ENCODE measurements at places on chromosomes 16 and 17.

DNA sequence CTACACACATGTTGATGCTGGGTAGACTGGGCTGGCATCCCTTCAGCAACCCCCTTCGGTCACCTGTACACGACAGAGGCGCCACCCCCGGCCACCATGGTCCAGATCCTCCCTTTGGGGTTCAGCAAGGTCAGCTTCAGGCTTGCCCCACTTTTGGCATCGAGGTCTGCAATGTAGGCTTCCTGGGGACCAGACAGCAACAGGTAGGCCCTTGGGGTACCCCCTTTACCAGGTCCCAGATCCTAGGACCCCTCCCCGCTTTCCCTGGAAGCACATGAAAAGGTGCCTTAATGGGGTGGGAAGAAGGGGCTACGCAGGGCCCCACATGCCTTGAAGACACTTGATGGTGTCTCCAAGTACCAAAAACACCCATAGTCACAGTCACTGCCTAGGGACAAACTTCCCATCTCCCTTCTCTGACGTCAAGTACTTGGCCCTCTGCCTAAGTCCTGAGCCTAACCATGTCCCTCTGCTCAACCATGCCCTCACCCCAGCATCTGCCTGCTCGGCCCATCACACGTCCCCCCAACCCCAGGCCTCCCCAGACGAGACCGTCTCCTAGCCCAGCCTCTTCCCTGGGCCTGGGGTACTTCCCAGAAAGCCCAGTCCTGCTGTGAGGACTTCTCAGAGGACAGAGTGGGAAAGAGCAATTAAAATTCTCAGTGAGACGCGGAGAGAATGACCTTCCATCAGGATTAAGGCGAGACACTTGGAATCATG, 12.1 kb downstream of the ACLY start:
- no peak for DNase-seq

GRCh38 chr17:20280851-20281250, 186.5 kb downstream of the LGALS9B start:
- no peak for DNase-seq

GRCh38 chr17:43217614-43218087, 6.0 kb downstream of the TMEM106A start:
- DNase-seq, result no peak

GRCh38 chr17:13030056-13030455, 12.2 kb upstream of the ELAC2 start:
- DNase-seq, result no peak

DNA sequence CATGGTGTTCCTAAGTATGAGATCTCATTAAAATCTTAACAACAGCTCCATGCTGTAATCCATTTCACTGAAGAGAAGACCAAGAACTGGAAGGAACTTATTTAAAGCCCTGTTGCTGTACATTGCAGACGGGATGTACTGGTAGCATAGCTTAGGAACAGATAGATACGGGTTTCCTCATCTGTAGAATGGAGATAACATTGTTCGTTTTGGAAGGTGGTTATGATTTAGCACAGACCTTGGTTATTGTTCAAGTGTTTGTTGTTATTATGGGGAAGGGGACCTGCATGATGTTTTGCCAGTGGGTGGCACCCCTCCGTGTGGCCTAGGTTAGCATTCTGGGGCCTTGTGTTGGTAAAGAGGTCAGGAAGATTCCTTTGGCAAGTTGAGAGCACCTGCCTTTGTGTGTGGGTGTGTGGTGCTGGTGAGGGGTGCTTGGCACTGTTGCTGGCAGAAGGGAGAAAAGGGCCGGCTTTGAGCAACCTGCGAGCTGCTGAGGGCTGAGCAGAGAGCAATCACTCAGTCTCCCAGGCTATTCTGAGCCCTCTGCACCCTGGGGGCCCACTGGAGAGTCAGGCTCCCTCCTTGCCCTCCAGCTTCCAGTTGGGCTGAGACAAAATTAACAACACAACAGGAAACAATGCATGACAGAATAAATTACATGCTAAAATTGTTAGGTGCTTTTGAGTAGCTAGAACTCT, 2.3 kb downstream of the TAOK2 start:
- DNase-seq, result no peak

GRCh38 chr16:81469183-81469677, 24.6 kb downstream of the CMIP start:
- DNase-seq, result no peak

DNA sequence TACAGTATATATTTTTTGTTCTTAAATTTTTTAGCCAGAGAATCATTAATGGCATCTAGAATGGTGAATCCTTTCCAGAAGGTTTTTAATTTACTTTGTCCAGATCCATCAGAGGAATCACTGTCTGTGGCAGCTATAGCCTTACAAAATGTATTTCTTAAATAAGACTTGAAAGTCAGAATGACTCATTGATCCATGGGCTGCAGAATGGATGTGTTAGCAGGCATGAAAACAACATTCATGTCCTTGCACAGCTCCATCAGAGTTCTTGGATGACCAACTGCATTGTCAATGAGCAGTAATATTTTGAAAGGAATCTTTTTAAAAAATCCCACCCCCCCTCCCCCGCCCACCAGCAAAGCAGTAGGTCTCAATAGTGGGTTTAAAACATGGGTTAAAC, 51.4 kb downstream of the CACNG1 start:
- DNase-seq, result no peak

DNA sequence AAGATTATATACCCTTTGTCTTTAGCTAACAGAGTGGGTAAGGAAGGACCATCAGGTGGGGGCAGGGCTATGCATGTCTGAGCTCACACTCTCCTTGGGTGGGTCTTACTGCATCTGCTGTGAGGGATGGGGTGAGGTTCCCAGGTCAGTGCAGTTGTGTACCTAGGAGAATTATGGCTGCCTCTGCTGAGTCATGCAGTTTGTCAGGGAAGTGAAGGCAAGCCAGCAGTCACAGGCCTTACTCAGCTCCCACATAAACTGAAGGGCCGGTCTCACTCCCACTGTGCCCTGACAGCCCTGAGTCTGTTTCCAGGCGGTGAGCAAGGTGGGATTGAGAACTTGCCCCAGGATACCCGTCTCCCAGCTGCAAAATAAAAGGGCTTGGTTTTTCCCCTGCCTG, 328.6 kb downstream of the MAP2K6 start:
- DNase-seq, result no peak

All from GM13977 (cell line).